ENCODE measurements at places on chromosomes 6 and 20. TPM values are rescaled to one million over a fixed set of nuclear protein-coding genes. Genes with fewer than 3 reads are reported as not detected.
A peak's percentile ranks its signal among the peaks of the same experiment; 100 is the strongest.

DNA sequence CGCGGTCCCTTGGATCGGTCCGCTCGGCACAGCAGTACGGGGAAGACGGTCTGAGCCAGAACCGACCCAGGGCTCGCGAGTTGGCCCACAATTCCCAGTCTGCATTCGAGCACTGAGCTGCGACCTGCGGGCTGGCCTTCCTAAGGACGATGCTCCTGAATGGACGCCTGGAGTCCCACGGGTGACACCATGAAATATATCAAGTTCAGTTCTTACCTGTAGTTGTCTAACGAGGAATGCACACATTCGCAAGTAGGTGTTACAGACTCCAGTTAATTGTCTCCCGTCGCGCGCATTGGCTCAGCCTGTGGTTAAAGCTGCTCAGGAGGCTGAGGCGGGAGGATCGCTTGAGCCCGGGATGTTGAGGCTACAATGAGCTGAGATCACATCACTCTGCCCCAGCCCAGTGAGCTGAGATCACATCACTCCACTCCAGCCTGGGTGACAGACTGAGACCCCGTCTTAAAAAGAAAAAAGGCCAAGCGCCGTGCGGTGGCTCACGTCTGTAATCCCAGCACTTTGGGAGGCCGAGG, 802 bp downstream of the PEX7 start:
- no peak for DNase-seq

DNA sequence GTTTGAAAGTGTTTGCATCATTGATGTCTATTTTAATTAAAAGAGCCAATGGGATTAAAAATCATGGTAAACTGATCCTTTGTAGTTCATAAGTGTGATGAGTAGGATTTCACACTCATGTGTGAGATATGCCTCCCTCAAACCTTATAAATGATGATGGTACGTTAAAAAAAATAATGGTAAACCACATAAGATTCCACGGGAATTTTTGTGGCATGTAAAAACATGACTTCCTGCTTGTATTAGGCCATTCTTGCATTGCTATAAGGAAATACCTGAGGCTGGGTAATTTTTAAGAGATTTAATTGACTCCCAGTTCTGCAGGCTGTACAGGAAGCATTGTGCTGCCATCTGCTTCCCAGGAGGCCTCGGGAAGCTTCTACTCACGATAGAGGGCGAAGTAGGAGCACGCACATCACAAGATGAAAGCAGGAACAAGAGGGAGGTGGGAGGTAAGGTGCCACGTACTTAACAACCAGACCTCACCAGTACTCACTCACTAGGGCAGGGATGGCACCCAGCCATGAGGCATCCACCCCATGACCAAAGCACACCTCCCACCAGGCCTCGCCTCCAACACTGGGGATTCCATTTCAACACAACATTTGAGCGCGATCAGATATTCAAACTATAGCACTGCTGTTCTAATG, 187.6 kb upstream of the QKI start:
- DNase-seq = no peak

TM9SF4 gene
- 66.6 TPM for polyA plus RNA-seq

GRCh38 chr6:87675004-87675681, 26.9 kb downstream of the AKIRIN2 start:
- no peak for DNase-seq

DNA sequence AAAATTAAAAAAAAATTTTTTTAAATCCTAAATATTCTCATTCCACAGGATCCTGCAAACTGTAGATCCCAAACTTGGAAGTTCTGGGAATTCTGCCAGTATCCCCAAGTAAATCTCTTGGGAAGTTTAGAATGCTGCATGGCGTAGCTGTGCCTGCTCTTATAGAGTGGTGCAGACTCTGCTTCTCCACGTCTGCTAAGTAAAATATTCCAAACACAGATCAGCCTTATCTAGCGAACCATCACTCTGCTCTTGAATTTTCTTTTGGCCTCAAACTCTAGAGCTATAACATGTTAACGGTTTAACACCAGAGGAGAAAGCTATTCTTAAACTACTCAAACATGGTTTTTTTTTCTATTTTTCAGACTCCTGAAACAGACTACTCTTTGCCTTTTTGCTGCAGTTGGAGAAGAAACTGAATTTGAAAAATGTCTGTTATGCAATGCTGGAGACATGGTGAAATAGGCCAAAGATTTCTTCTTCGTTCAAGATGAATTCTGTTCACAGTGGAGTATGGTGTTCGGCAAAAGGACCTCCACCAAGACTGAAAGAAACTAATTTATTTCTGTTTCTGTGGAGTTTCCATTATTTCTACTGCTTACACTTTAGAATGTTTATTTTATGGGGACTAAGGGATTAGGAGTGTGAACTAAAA, 138.5 kb upstream of the AKAP12 start:
- no peak for DNase-seq

- DNase-seq = peak; percentile 95
Measured at GRCh38 chr20:31608251-31608945, 3.3 kb downstream of the ID1 start.

C6orf52 gene
- polyA plus RNA-seq = 4.1 TPM

RBL1 gene
- 12.6 TPM for polyA plus RNA-seq

GRCh38 chr6:89611666-89612065, 26.9 kb downstream of the LYRM2 start:
- DNase-seq = no peak

TBXT gene
- not detected for polyA plus RNA-seq

DNA sequence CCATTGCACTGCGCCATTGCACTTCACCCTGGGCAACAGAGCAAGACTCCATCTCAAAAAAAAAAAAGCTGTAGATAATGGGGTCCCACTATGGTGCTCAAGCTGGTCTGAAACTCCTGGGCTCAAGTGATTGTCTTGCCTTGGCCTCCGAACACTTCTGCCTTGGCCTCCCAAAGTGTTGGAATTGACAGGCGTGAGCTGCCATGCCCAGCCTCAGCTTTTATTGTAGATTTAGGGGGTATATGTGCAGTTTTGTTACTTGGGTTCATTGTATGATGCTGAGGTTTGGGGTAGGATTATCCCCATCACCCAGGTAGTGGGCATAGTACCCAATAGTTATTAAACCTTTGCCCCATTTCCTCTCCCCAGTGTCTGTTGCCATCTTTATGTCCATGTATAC, 11.4 kb downstream of the HSPA1B start:
- DNase-seq = no peak

PPP1R3D gene
- polyA plus RNA-seq = 5.6 TPM

All from renal pelvis (tissue), 12 donors.